ENCODE measurements at places on chromosomes 12 and 14. TPM values are rescaled to one million over a fixed set of nuclear protein-coding genes. Genes with fewer than 3 reads are reported as not detected.

Gene PDE3A
- not detected for total RNA-seq

Gene POTEG
- total RNA-seq = not detected

Gene TAS2R7
- not detected for total RNA-seq

Gene BDKRB2
- total RNA-seq = 20.1 TPM

Gene HCAR3
- total RNA-seq = 1.4 TPM
